ENCODE measurements at places on chromosomes 1 and 21.
A peak's percentile ranks its signal among the peaks of the same experiment; 100 is the strongest.

DNA sequence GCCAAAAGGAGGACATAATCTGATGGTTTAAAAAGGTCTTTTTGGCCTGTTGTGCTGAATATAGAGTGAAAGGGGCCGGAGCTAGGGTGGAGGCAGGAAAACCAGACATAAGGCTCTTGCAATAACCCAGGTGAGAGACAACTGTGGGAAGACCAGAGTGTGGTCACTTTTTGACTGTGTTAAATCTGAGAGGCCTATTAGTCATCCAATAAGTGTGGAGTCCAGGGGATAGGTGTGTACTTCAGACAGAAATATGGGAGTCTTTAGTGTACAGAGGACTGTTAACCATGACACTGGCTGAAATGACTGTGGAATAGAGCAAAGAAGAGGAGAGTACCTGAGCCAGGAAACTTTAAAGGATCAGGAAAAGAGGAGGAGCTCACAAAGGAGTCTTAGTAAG is 89.3 kb downstream of the VAV3 start:
- DNase-seq, result no peak

DNA sequence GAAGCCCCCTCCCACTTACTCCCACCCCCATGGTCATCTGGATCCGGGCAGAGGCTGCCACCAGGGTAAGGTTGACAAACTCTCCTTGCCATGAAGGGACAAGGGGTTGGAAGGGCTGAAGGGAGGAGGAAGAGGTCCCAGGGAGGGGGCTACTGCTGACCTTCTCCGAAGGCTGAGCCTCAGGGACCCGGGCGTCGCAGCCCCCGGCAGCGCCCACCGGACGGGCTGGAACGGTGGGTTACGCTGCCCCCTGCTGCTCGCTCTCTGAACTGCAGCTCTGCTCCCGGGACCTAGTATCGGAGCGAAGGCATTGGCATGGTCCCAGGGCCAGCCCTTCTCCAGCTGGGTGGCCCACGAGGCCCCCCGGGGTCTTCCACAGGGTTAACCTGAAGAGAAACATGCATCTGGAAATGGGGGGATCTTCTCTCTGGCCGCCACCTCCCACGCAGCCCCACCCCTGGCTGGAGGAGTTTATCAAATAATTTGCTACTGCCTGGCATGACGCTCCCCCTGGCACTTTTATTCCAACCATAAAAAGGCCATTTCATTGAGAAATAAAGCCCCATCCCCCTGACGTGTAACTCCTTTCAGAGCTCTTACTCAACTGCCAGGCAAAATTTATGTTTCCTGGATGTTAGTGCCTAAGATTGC is 70.4 kb upstream of the TARDBP start:
- no peak for DNase-seq

DNA sequence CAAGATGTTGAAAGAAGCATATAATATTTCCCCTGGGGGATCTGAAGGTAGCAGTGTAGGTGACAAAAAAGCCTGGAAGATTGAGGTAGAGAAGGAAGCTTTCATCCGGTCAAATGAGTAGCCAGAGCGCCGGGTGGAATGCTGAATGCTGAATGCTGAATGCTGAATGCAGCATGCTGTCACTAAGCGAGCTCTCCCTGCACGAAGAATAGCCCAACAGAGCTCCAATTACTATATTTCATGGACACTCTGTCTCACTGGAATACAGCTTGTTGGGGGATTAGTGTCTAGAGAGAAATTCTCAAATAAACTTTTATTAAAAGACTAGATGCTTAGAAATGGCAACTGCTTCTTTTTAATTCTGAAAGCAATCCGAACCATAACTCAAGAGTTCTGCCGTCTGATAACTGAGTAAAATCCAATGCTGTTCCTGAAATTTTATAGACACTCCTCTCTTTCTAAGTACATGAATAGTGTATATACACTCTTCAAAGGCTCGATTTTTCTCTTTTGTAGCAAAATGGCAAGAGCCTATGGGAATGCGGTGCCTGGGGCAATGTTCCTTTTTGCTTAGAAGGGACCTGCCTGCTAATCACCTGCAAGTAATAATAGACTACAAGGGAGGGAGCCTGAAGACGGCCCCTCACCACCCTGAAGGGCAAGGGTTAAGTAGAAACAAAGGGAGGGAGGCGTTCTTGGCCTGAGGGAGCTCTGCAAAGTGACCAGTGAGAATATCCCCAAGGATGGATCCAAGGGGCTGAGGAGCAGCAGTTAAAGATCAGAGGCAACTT is 203.7 kb upstream of the ESRRG start:
- DNase-seq, result no peak

DNA sequence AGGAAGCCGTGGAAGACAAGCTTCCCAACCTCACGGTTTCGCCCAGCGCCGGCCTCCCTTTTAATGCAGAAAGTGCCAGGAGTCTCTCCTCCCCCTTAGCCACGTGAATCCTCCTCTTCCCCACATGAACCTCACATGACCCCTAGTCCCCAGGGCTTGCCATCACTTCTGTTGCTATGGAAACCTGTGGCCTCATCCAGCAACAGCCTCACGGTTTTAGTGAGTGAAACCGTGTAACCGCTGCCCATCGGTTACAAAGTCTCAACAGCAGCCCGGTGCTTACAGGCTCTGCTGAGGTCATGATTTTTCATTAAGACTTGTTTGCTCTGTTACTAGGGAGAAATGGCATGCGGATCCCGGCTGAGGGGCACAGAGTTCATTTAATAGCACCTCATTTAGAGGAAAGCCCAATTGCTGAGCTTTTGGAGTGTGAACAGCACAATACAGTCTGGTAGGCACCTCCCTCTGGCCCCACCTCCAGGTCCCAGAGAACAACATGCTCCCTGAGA is 143.2 kb upstream of the BACE2 start:
- no peak for DNase-seq

DNA sequence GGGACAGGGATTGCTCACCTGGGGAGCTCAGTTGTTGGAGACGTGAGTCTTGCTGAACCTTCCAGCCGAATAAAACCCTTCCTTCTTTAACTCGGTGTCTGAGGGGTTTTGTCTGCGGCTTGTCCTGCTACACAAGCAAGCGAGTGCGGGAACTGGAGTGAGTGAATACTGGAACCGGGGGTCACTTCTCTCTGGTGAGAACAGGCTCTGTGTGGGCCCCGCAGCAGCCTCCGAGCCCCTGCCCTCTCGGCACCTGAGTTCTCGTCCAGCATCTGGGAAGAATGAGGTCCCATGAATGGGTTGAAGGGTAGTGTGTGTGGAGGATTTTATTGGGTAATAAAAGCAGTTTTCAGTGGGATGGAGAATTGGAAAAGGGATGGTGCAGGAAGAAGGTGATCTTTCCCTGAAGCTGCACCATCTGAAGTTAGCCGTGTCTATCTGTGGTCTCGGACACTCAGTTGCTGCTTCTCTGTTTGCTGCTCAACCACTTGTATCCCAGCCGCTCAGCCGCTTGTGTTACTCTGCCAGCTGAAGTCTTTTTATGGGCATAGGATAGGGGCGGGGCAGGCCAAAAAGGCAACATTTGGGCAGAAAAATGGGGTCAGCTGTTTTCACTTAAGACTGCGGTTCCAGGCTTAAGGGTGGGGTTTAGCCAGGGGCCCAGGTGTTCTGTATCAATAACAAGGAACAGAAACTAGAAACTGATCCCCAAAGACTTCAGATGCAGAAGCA is 450.6 kb upstream of the CAMK1G start:
- DNase-seq, result no peak

GRCh38 chr1:228180271-228180958 is 14.8 kb downstream of the IBA57 start:
- no peak for DNase-seq

DNA sequence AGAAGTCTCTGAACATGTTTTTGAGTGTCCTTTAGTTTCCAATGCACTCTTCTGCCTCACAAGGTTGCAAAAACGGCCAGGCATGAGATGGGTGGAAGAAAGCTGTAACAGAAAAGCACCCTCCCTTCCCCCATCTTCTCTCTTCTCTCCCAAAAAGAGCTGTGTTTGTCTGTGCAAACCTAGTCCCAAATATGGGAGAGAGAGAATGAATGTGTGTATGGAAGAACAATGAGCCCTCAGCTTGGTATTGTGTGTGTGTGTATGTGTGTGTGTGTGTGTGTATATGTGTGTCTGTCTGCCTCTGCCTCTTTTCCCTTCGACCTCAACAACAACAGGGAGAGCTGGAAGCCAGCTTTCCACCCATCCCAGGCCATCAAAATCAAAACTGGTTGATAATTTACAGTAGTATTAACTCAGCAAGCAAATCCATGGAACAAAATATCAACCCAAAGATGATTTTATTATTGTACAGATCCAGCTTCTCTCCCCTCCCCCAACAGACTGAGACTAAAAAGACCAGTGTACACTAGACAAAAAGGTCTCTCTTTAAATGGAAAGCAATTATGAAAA is 1.8 kb downstream of the RERE start:
- DNase-seq, result no peak

GRCh38 chr21:43195121-43196021 is 26.6 kb downstream of the CRYAA start:
- DNase-seq, result no peak

DNA sequence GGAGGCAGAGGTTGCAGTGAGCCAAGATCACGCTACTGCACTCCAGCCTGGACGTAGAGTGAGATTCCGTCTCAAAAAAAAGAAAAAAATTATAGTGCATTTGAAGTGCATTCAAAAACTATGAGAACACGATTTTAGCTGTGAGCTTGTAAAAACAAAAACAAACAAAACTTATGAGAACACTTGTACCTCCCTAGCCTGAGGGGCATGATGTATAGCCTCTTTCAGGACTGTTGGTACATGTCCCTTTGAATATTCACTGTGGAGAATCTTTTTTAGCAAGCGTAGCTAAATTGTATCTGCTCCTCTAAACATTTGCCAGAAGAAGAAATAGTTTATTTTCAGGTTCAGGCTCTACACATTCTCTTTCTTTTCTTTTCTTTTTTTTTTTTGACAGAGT is 9.5 kb upstream of the DEGS1 start:
- no peak for DNase-seq

DNA sequence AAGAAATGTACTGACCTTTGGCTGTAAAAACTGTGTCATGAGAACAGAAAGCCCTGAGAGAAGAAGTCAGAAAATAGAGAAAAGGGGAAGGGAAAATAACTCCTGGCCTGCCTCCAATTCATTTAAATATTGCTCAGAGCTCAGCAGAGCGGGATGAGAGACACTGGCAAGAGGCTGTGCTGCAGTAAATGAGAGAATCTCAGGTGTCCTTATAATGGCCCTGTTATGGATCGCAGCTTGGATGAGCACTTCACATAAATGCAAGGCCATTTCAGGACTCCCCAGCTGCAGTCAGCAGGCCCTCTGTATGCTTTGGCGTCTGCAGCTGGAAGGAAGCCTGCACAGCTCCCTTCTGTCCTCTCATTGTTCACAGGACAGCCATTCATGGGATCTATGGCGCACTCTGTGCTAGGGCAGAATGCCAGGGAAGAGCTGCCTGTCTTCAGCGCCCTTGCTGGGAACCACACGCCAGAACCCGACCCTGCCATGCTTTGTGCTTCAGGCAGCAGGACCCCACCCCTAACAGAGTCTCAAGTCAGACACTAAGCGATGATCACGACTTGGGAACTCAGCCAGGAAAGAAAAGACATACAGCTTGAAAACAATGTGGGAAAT is 20.7 kb upstream of the ABCB10 start:
- DNase-seq, result no peak

- peak; percentile 92 for DNase-seq
Observed at GRCh38 chr1:26723013-26723991, 27.5 kb downstream of the ARID1A start.

DNA sequence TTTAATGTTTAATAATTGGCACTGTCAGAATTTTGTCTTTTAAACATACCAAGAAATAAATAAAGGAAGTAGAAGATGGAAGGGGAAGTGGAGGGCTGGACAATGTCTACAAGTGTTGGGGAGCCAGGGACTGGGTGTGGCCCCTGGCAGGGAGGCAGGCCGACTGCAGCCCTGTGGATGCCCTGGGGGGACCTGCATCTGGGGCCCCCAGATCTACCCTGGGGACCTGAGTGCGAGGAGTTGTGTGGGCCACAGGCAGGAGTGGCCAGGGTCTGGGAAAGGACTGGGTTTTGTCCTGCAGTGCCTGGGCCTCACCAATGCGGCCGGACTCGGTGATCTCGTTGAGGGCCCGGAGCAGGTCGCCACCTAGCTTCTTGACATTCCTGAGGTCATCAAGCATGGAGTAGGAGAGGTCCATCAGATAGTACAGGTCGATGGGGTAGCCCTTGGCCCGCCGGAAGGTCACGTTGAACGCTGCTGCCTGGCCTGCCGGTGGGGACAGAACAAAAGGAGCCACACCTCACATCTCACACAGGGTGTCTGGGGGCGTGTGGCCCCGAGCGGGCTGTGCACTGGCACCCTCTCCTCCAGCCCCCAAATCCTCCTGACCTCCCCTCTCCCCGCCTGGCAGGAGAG is 17.5 kb downstream of the ITGB2 start:
- DNase-seq, result no peak

DNA sequence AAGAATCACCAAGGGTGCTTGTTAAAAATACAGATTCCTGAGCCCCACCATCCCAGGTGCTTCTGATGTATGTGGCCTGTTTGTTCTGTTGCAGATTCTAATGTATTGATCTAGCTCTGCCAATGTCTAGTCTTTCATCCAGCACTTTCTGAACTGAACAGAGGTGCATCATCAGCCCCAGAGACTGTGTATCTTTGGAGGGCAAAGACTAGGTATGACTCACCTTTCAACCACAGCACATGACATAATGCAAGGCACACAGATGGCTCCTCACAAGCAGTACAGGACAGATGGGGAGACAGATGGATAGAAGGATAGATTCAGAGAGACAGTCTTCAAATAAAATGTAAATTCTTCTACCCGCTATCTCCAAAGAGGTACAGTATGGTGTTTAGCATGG is 32.3 kb downstream of the CD58 start:
- DNase-seq, result no peak

GRCh38 chr1:180366371-180367068 is 135.9 kb downstream of the ACBD6 start:
- DNase-seq, result no peak

DNA sequence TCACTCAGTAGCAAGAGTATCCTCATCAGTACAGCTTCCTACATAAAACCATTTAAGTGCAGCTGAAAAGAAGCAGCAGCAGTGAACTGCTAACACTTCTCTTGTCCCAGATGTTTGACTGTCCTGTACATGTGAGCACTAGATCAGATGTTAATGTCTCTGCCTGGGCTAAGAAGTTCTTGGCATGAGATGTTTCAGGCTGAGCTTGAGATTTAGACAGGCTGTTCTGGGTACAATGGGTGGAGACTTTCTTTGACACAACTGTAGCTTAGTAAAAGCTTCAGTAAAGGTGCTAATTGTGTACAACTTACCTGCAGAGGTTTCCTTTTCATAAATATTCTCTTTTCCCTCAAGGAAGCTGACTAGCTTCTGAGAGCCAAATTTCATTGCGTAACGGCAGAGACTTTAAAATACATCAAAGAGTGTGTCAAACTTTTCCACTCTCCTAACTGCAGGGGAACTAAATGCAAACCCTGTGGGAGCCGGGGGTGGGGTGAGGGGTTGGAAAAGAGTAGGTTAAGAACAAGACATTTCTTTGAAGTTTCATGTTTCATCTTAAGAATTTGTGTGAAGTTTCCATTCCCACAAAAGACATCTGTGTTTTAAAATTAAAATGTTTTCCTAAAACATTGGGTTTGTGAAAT is 82.1 kb upstream of the CCDC190 start:
- DNase-seq, result no peak

GRCh38 chr1:110608247-110608646 is 2.1 kb upstream of the KCNA2 start:
- no peak for DNase-seq

GRCh38 chr1:113456967-113457366 is 66.7 kb downstream of the MAGI3 start:
- peak; percentile 74 for DNase-seq

GRCh38 chr1:107000902-107001301 is 55.6 kb upstream of the PRMT6 start:
- DNase-seq, result no peak

GRCh38 chr1:160346958-160347357 is 3.8 kb downstream of the NCSTN start:
- DNase-seq, result no peak

Measured in amniotic stem cell (primary cell).